ENCODE measurements at places on chromosomes 2 and 18.

DNA sequence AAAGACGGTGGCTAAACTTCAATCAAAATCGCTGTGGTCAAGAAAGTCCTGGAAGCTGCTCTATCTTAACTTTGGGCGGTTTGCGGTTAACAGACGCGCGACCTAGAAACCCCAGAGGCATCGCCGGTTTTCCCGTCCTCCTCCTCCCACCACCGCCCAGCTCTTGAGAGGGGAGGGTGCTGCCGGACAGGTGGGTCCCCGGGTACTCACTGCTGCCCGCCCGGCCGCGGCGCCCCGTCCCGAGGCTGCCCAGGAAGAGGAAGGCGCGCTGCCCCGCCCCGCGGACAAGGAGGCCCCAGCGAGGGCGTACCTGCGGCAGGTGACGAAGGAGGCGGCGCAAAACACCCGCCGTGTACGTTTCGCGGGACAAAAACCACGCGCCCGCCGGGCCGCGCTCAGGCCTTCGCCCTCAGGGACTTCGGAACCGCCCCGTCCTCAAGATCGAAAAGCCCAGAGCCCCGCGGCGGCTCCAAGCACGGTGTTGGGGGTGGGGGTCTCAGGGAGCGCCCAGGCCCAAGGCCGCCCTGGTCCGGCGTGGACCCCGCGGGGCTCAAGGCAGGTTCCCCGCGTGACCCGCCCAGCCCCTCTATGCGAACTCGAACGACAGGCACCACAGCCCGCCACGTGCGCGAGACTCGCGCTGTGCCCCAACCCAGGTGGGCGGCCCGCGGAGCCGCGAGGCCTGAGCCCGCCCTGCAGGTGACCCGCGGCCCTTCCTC, at the start of gene SH3YL1:
SH3YL1 (minus strand) TSS at position 259 of the 719 bp plus-strand sequence; CDS start at position 211, 48 bp downstream.
- DNase-seq = peak; percentile 19

DNA sequence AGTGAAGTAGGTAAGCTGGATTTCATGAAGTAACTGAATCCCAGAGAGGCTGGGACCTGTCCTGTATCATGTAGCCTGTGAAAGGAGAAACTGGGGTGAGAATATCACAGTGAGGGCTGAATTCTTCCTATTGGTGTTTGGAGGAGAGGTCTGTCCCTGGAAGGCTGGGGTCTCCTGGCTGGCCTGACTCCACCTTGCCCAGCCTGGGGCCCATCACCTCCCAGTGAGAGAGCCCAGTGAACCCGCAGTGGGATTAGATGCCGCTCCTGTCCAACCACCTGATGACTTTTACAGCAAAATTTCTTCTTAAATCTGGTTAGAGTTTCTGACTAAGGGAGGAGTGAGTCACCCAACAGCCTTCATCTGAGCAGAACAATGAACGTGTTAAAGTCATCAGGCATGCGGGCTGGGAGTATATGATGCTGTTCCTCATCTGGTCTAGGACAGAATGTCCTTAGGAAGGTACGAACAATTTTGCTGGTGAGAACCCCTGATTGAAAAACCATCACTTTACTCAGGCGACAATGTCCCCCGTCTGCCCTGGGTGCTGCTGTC, 152.9 kb downstream of the LPIN1 start:
- no peak for DNase-seq

DNA sequence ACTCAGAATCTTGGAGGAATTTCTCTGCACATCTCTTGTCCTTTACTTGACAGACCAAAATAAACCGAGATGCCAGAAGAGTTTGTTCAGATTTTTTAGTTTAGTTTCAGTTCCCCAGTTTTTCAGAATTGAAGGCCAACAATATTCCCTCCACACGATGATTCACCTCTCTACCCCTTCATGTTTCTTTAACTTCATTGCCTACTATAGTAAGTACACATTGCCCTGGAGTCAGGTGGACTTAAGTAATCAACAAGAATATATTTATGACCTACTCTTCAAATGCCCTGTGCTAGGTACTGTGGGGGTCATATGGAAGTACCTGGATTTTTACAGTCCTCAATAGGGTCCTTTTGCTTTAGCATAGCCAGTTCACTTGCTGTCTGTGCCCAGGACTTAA, 79.6 kb upstream of the CTLA4 start:
- DNase-seq = no peak

- DNase-seq = no peak
Measured at GRCh38 chr18:596288-596881, 403 bp upstream of the CLUL1 start.

GRCh38 chr2:108228006-108228405, 11.8 kb upstream of the SULT1C3 start:
- no peak for DNase-seq

GRCh38 chr2:225894236-225894980, 494.9 kb downstream of the NYAP2 start:
- no peak for DNase-seq

GRCh38 chr2:45344071-45344470, 267.0 kb downstream of the SRBD1 start:
- DNase-seq = no peak

DNA sequence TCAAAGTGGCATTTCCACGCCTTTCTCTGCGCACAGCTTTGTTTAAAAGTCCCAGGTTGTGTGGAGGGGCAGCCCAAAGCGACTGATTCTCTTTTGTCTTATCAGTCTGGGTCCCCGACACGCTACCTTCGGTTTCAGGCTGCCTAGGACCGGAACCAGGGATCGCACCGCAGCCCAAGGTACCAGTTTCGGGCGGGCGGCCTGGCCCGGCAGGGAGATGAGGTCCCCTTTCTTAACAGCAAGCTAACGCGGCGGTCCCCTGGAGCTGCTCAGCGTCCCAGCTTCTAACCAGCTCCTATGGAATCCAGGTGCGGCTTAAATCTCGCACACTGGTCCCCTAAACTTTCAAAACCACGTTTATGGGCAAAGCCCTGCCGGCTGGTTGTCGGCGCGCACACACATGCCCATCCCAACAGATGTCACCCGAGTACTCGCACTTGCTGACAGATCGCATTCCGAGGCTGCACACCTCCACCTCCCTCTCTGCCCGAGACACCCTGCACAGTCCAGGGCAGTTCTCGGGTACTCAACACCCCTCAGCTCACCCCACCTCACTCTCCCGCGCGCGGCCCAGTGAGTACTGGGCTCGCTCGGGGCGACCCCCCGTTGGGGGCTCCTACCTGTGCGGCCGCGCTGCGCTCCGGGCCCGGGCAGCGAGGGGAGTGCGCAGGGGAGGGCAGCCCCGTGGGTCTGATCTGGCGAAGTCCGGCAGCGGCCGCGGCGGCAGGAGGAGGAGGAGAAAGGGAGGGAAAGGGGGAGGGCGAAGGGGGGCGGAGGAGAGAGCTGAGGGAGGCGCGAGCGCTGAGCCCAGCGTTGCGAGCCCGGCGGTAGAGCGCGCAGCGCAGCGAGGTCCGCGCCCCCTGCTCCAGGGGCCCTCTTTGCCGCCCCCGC, at the start of gene EFEMP1:
EFEMP1 (minus strand) TSS at position 692 of the 891 bp plus-strand sequence. CDS start 1,342 bp downstream, outside the sequence.
- DNase-seq = no peak

DNA sequence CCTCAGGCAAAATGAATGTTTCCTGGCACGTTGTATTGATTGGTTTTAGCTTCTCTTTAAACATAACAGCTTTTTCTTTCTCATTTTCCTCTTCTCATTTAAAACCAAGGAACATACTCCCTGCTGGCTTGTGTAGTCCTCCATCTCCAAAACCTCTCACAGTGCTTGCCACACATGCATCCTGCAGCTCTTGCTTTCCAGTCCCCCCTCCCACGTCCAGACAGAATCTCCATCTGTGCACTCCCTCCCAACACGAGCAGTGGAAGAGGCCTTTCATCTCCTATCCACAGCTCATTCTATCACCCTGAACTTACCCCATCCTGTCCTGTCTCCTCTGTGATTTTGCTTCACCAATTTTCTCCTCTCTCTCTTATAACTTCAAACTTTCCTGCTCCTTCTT, 99.6 kb upstream of the THSD7B start:
- no peak for DNase-seq

DNA sequence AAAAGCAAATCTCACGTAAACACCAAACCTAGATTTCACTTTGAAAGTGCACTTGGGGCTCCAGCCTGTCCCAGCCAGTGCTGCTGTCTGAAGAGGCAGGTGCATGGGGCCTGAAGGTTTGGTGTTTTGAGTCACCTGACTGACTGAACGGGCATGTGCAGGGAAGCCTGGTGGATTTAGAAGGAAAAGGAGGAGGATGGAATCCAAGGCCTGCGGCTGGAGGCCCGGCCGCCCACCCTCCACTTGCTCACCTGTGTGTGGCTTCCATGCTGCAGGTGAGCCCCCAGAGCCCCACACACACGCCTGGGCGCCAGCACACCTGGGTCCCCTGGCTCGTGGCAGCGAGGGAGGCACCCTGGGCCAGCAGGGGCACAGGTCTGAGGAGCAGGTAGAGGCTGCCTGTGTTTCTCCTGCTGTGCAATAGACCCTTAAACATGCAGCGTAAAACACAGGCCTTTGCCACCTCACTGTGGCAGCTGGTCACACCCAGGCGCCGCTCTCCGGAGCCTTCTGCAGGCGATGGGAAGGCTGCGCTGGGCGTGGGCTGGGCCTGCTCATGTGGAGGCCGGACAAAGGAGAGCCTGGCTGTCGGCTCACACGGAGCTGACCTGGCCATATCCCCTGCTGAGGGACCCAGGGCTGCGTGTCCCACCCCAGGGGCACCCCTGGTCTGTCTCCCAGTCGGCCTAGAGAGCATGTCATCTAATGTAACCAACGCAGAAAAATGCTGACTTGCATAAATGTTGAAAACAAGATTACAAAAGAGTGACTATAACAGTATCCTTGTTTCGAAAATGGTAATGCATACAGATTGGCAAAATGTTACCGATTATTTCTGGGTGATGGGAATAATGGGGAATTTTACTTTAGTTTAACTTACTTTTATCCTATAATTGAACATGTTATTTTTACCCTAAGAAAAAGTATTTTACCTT, 71.3 kb downstream of the TMEM18 start:
- no peak for DNase-seq

GRCh38 chr2:234670052-234670451, 173.2 kb upstream of the ARL4C start:
- DNase-seq = no peak

GRCh38 chr18:75551071-75551470, 123.6 kb upstream of the SMIM21 start:
- no peak for DNase-seq

- no peak for DNase-seq
Measured at GRCh38 chr2:42052702-42053481, 5.1 kb downstream of the PKDCC start.

- DNase-seq = no peak
Measured at GRCh38 chr18:22591222-22591621, 173.5 kb upstream of the CTAGE1 start.

DNA sequence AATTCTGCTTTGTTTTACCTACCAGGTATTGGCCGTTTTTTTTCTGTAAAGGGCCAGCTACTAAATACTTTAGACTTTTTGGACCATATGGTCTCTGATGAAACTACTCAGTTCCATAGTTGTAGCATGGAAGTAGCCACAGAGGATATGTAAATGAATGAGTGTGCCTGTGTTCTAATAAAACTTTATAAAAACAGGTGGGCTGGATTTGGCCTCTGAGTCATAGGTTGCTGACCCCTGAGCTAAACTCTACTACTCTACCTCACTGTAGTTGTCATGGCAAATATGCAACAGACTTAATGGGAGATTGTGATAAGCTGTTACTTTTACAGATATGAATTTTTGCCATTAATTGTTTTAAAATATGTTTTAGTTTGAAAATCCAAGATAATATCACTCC, 19.7 kb downstream of the CLIP4 start:
- DNase-seq = no peak

- DNase-seq = no peak
Measured at GRCh38 chr2:123080331-123080730, 944.8 kb upstream of the CNTNAP5 start.

- no peak for DNase-seq
Measured at GRCh38 chr2:224025874-224026273, 13.2 kb downstream of the SERPINE2 start.

DNA sequence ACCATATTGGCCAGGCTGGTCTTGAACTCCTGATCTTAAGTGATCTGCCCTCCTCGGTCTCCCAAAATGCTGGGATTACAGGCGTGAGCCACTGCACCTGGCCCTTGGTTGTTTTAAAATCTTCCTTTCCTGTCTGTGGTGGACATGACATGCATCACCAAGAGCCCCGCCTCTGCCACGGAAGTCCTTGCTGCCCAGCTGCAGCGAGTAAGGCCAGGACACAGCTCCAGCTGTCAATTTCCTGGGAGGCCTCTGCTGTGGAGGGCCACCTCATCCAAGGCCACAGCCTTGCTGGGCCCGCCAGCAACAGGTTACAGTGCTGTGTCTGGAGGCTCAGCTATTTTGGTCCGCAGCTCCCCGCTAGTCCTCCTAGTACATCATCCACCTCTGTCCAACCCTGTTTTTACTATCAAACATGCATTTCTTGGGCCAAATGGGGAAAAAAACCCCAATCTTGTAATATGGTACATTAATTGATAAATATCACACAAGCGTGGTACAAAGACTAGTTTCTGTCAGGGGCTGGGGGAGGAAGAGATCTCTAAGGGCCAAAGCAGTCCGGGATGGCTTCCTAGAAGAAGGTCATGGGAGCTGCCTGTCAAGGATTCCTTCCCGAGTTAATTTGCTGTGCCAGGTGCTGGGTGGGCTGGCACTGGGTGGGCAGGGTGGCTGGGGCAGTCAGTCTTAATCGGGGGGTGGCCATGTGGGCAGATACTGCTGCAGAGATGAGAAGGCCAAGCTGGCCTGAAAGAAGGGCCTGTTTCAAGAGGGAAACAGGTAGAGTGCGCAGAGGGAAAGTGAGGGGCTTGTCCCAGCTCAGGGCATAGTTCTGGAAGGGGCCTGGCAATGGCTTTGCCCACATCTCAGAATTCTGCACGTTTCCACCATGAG, 100.5 kb downstream of the INHBB start:
- no peak for DNase-seq

GRCh38 chr2:226993171-226993570, 157.3 kb downstream of the RHBDD1 start:
- DNase-seq = no peak

- no peak for DNase-seq
Measured at GRCh38 chr2:12819103-12819475, 102.4 kb downstream of the TRIB2 start.

- no peak for DNase-seq
Measured at GRCh38 chr2:230155359-230155758, 64.4 kb downstream of the SP110 start.

GRCh38 chr18:36333414-36333813, 35.9 kb downstream of the FHOD3 start:
- DNase-seq = no peak

DNA sequence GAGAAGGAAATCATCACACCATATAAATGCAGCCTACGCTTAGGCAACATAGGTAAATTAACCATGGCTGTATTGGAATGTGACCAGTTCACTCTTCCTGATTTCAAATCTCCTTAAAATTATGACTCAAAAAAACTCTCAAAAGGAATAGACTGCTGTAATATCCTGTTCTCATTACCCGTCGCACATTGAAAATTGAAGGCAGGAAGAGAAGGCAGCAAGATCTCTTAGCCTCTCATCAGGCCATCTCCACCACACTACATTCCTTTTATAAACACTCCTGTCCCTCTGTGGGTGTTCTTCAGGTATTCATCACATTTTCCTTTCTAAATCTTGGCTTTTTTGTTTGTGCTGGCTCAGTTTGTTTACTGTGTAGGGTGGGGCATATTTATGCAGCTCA, 83.2 kb downstream of the PPP1R1C start:
- no peak for DNase-seq
